HepG2 (cell line): ENCODE measurements at places on chromosomes 7 and 10. TPM values are rescaled to one million over a fixed set of nuclear protein-coding genes. Genes with fewer than 3 reads are reported as not detected.

The SCIN gene
- not detected in 2 replicates for polyA plus RNA-seq

DNA sequence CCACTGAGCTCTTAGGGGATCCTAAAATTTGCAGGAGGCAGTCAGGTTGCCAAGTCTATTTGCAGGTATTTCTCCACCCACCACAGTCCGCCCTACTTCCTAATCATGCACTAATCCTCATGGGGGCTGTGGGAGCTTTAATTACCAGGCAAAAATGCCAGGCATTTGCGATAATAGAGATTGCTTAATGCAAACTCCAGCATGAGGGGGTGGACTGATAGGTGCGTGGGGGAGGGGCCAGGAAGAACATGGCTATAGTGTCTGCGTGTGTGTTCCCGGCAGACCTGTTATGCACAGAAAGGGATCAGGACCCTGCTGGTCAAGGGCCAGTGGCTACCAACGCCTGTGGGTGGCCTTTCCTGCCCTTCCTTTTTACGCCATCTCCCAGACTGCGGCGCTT lies 15.6 kb upstream of the AQP1 start:
- no peak for DNase-seq

The DENND11 gene
- polyA plus RNA-seq, result 7.1 and 8.6 TPM in 2 replicates

The HKDC1 gene
- polyA plus RNA-seq, result 8.1 and 10.1 TPM in 2 replicates

DNA sequence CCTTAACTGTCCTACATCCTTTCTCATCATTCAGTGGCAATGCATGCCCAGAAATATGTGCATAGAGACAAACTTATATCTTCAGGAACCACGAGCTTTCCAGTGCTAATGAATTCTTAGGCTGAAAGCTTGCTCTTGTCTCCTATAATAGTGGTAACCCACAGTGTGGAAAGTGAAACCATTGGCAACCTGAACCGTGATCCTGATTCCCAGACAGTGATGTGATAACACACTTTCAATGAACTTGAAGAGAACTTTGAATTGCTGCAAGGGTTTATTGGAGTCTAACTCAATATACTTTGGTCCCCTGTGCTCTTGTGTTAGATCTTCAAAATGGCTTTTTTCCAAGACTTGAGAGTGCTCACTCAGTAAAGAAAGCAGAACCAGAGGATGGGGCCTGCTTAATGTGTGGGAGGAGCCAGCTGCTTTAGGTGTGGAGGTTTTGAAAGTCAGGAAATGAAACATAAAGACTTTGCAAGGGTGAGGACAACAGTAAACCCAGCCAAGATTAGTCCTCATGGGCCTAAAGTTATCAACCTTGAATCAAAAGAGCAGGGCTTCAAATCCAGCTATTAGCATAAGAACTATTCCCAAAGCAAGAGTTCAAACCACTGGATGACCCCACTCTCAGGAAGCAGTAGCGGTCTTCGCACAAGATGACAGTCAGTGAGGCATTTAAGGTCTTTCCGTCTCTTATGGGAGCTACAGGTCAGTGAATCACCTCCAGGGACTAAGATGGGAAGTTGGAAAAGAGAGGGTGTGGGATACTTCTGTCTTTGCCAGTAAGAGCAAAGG lies 332.4 kb upstream of the NRP1 start:
- DNase-seq, result no peak

The PRPS1L1 gene
- not detected in 2 replicates for polyA plus RNA-seq

- DNase-seq, result no peak
Observed at GRCh38 chr10:21379143-21379542, 146.3 kb downstream of the SKIDA1 start.
